ENCODE measurements at places on chromosomes 13 and 19.
A peak's percentile ranks its signal among the peaks of the same experiment; 100 is the strongest.

DNA sequence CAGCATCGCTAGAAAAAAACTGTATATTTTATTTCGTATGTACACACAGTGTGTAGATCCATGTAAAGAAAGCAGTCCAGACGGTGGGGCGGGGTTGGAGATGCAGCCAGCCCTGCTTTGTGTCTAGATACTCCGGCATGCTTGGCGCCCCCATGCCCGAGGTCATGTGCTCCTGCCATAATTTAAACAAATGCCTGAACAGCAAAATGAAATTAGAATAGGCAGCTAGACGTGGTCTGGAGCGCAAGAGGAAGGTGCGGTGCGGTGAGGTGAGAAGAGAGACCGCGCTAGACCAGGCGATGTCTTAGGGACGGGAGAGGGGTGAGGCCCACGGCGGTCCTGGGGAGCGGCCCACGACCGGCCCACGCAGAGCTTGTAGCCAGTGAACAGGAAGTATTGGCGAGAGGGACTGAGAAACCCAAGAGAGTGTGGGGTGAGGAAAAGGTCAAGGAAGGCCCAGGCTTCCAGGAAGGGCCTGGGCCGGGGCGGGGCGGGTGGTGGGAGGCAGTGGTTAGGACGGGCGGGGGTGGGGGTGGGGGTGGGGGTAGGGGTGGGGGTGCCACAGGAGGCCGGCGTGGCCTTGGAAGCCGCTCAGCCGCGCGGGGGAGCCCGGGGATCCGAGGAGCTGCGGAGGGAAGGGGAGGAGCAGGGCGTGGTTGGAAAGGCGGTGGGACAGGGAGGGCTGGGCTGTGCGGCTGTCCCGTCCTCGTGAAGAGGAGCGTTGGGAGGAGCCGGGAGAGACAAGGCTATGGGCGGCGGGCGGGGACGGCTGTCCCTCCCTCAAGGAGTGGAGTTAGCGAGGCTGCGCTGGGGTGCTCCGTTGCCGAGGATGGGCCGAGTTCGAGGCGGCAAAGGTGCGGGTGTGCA, 254.7 kb upstream of the SGCG start:
- DNase-seq: peak; percentile 55

- DNase-seq: no peak
Measured at GRCh38 chr19:14393329-14393728, 12.1 kb downstream of the ADGRE5 start.

- DNase-seq: peak; percentile 93
Measured at GRCh38 chr19:35868172-35868822, at the start of gene APLP1. Gene APLP1 (plus strand): TSS chr19:35868574. CDS start chr19:35868637, 63 bp downstream.

GRCh38 chr13:92657565-92657964, 569.0 kb upstream of the GPC6 start:
- peak; percentile 51 for DNase-seq

GRCh38 chr13:30577401-30577852, 40.3 kb upstream of the USPL1 start:
- no peak for DNase-seq

GRCh38 chr19:18377026-18377425, 8.9 kb upstream of the GDF15 start:
- peak; percentile 92 for DNase-seq

GRCh38 chr19:13228561-13228960, 78.3 kb downstream of the IER2 start:
- no peak for DNase-seq

DNA sequence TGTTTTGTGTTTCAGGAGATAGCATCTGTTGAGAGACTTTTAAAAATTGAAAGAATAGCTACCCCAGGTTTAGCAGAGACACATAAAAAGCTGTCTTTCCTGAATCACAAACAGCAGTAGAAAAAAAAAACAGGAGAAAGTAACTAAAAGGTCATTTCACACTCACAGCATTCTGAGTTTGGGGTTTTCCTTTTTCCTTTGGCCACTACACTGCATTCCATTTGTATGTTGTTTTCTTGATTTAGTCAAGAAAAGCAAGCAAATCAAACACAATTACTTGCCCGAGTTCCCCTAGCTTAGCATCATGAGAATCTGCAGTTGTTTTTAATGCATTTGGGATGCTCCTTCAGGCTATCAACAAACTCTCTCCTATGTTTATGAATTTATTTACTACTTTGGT, 161.0 kb downstream of the KCTD12 start:
- DNase-seq: no peak

- no peak for DNase-seq
Measured at GRCh38 chr13:36076211-36076610, 55.0 kb downstream of the DCLK1 start.

DNA sequence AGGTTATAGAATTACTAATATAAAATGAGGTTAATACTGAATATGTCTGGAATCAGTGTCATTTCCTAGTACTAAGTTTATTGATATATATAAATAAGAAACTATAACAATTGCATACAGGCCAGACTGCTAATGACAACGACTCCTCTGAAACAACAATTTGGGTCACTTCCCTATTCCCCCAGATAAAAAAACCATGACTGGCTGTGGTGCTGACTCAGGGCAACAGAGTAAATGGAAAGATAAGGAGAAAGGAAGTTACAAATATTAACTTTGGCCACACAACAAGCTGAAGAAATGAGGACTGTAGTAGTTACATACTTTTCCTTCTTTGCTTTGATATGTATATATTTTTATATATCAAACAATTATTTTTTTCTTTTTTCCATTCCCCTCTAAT, 263.7 kb upstream of the PCDH9 start:
- no peak for DNase-seq

DNA sequence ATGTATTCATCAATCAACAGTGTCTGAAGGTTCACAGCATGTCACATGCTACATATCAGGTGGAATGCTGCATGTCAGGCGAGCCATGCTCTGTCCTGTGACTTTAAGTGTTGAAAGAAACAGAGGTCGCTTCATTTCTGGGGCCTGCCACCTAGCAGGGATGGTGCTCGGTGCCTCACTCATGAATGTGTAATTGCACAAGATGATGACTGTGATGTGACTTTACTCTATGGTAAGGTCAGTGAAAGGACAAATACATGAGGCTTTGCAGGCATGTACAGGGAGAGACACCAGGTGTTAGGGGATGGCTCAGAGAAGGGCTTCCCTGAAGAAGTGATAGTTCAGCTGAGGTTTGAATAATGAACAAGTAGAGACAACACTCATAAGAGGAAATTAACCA, 66.7 kb downstream of the FRY start:
- DNase-seq: no peak

- DNase-seq: no peak
Measured at GRCh38 chr13:31072041-31072440, 89.7 kb downstream of the HSPH1 start.

DNA sequence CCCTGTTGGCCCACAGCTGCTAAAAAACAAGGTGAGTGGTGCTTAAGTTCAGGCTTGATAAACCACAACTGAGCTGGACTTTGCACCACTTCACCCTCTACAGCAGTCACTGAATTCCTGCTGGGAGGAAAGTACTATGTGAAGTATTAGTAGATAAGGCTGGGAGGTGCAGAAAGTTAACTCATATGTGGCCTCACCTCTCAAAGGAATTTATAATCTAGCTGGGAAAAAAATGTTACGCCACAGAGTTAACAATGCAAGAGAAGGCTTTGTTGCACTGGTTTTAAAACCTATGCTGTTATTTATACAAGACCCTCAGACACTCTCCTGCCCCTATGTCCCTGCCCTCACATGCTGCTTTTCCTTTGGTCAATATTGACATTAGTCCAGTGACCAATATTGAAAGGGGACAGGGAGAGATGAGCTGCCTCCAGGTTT, 60.9 kb downstream of the LIG4 start:
- peak; percentile 75 for DNase-seq

DNA sequence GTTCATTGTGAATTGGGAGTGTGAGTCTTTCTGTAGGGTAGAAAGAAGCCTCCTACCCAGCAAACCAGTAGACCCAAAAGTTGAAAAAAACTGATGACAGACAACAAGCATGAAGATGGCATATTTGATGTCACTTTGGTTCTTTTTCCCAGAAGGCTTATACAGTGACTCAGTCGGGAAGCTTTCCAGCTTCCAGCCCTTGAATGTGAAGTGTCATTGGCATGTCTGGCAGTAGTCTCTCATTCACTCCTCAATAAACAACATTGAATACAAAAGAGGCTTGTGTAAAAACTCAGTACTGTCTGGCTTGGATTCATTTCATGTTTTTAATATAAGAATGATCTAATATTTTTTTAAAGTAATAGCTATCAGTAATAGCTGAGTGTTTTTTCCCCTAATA, 68.7 kb downstream of the IPO5 start:
- DNase-seq: peak; percentile 50

- DNase-seq: no peak
Measured at GRCh38 chr13:49594576-49594975, 9.2 kb upstream of the RCBTB1 start.

DNA sequence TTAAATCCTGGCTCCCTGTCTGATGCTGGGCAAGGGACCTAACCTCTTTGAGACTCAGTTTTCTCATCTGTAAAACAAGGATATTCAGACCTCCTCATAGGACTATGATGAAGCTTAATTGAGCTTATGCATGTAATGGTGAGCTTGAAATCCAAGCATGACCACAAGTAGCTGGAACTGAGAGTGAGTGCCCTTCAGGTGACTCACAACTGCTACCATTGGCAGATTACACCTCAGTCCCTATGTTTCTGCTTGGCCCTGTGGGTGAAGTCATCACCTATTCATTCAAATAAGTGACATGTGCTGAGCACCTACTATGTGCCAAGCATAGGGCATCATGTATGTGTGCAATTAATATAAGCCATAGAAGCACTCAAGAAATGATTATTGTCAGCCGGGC, 25.7 kb downstream of the NOVA2 start:
- DNase-seq: peak; percentile 23

GRCh38 chr13:113582841-113583631, 1.5 kb upstream of the TFDP1 start:
- no peak for DNase-seq

GRCh38 chr13:110001670-110002275, 215.4 kb upstream of the IRS2 start:
- no peak for DNase-seq

DNA sequence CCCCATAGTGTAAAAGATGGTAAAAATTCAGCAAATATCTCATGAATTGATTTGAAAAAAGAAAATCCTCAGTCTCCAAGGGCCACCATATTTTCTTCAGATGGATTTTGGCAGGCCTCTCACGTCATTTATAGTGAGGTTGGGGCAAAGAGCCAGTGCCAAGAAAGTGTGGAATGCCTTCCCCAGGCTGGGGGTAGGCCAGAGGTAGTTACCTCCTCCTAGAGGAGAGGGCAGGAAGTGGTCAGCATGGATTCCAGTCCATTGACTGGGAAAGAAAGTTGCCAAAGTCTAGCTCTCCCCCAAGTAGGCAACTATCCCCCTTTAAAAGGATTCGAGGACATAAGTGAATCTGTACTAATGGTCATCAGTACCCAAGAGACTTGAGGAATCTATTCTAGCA, 68.4 kb upstream of the KCTD4 start:
- no peak for DNase-seq

GRCh38 chr13:71290963-71291841, 575.8 kb downstream of the DACH1 start:
- peak; percentile 86 for DNase-seq

DNA sequence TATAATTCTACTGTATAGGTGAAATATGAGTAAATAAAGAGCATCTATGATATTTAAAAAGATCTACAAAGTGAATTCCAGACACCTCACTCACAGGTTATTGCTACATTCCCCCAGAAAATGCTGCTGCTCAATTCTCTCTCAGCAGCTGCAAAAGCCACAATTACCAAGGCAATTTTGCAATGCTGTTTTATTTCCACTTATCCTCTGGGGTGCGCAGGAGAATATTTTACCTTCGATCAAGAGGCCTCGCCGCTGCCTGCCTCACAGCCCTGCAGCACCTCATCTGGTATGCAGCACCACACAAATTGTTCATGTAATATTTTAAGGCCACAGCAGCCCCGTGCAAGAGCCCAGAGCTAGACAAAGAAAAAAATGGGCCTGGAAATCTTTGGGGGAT, 333.2 kb downstream of the DNAJC15 start:
- no peak for DNase-seq

DNA sequence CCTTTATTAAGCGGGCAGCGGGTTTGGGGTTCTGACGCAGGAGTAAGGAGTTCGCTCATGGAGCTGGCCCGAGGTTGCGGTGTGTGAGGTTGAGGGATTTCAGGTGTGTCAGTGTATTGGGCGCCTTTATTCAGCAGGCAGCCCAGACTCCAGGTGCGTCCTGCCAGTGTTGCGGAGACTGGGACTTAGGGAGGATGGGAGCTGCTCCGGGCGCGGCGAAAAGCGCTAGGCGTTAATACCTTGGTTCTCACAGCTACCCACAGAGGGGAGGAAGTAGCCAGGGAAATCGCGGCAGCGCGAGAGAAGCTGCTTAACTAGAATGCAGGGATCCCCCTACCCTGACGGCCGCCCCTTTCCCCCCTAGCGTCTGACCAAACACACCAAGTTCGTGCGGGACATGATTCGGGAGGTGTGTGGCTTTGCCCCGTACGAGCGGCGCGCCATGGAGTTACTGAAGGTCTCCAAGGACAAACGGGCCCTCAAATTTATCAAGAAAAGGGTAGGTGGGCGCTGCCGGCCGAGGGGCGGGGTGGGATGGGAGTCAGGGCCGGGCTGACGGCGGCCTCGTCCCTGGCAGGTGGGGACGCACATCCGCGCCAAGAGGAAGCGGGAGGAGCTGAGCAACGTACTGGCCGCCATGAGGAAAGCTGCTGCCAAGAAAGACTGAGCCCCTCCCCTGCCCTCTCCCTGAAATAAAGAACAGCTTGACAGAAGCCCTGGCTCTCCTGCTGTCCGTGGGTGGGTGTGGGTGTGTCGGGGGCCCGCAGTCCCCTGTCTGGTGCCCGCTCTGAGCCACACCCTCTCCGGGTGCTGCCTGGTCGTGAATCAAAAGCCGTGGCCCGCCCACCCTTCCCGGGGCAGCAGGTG, 1.1 kb downstream of the RPL36 start:
- DNase-seq: peak; percentile 60

DNA sequence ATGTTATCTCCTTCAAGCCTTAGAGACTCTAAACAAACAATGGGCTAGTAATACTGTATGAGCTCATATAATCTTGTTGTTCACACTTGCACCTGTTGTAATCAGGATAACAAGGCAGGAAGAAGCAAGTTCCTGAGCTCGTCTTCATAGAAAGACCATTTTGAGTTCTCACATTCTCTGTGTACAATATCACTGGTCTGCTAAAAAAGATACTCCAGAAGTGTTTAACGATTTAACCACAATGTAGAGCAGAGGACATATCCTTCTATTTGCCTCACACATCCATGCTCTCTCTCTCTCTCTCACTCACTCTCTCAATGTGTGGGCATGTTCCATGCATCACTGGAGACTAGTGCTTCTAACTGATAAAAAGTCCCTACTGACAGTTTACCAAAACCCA, 122.9 kb downstream of the MIPEP start:
- peak; percentile 59 for DNase-seq

DNA sequence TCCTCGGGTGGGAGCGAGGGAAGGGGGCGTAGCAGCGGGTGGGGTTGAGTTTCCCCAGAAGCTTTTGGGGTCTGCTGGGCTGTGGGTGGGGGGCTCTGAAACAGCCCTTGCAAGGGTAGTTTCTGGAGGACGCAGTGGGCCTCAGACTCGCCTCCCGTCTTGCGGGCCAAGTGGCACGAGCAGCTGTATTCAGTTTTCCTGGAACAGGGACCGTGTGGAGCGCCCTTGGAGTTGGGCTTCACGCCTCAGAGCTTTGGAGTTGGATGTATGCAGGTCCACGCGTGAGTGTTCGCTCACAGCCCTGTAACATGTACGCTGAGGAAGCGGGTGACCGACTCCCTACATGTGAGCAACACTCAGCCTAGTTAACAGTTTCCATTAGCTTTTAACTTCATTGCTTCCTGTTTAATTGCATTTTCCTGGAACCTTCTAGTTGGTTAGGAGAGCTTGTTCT, 603 bp downstream of the TM9SF2 start:
- DNase-seq: peak; percentile 28

All from DMS53 (cell line).